Activated CD8-positive, alpha-beta memory T cell treated with anti-CD3 and anti-CD28 coated beads, Interleukin-2, amount 10 ng/mL, durations not matched to agents 7 days and 5 days (primary cell): ENCODE measurements at places on chromosomes 3 and 15.

GRCh38 chr3:195771646-195772300, 40.0 kb downstream of the MUC4 start:
- DNase-seq: no peak
- no peaks in the 10 kb centered on the region for H3K36me3 ChIP-seq
- peak overlapping the region; percentile 72 for H3K27ac ChIP-seq
- H3K27me3 ChIP-seq: no peaks in the 10 kb centered on the region

- H3K27me3 ChIP-seq: peaks cover 2% of the 10 kb centered on the region
- no peak overlapping the region for H3K27ac ChIP-seq
- DNase-seq: peak; percentile 50
- no peaks in the 10 kb centered on the region for H3K36me3 ChIP-seq
- H3K4me1 ChIP-seq: no peaks in the 10 kb centered on the region
Measured at GRCh38 chr3:124217542-124217941, 225.6 kb upstream of the ROPN1 start.

- DNase-seq: no peak
- H3K36me3 ChIP-seq: no peaks in the 10 kb centered on the region
- no peak overlapping the region for H3K27ac ChIP-seq
- no peak overlapping the region for H3K4me3 ChIP-seq
- H3K27me3 ChIP-seq: no peaks in the 10 kb centered on the region
Measured at GRCh38 chr3:65433480-65433879, 605.2 kb downstream of the MAGI1 start.

- peaks cover 8% of the 10 kb centered on the region for H3K36me3 ChIP-seq
- H3K4me3 ChIP-seq: peak overlapping the region; percentile 15
- peaks cover 20% of the 10 kb centered on the region for H3K27me3 ChIP-seq
- no peak for DNase-seq
- H3K4me1 ChIP-seq: peaks cover 16% of the 10 kb centered on the region
Measured at GRCh38 chr3:48428088-48428571, 1.8 kb downstream of the PLXNB1 start.

GRCh38 chr15:58327958-58328357, 103.8 kb upstream of the LIPC start:
- peaks cover 19% of the 10 kb centered on the region for H3K27me3 ChIP-seq
- no peak for DNase-seq
- H3K36me3 ChIP-seq: peaks cover 8% of the 10 kb centered on the region
- H3K4me3 ChIP-seq: no peak overlapping the region

DNA sequence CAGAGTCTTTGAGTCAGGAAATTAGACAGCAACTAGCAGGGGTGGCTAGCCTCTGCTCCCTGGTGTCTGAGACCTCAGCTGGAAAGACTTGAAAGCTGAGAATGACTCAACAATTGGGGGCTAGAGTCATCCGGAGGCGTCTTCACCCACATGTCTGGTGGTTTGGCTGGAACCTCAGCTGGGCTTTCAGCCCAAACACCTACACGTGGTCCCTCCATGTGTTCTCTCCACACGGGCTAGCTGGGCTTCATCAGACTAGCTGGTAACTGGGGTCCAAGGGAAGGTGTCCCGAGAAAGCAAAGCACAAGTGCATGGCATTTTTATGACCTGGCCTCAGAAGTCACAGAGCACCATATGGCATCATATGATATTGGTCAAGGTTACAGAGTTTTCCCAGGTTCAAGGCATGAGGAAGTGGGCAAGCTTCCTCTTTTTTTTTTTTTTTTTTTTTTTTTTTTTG, 19.9 kb upstream of the ABHD2 start:
- H3K4me3 ChIP-seq: peak overlapping the region; percentile 2
- peaks cover 15% of the 10 kb centered on the region for H3K36me3 ChIP-seq
- H3K27ac ChIP-seq: peak overlapping the region; percentile 66
- DNase-seq: peak; percentile 88

- no peaks in the 10 kb centered on the region for H3K36me3 ChIP-seq
- no peak for DNase-seq
- no peak overlapping the region for H3K27ac ChIP-seq
- H3K27me3 ChIP-seq: no peaks in the 10 kb centered on the region
- no peaks in the 10 kb centered on the region for H3K4me1 ChIP-seq
Measured at GRCh38 chr3:11452312-11452711, 180.1 kb downstream of the ATG7 start.
